ENCODE measurements at places on chromosomes 5 and 9. TPM values are rescaled to one million over a fixed set of nuclear protein-coding genes. Genes with fewer than 3 reads are reported as not detected.

The PAXX gene
- 113 TPM for total RNA-seq

The PCDHGA4 gene
- not detected for total RNA-seq

The TRIM41 gene
- 18.7 TPM for total RNA-seq

The IFNA17 gene
- total RNA-seq = not detected

The ANGPTL2 gene
- total RNA-seq = 0.75 TPM

The PCDHGA9 gene
- total RNA-seq = 1.9 TPM

The PCDHGB4 gene
- total RNA-seq = 0.73 TPM

The CDKN2A gene
- 293 TPM for total RNA-seq

- H3K27me3 ChIP-seq = no peaks in the 10 kb centered on the region
- DNase-seq = peak; percentile 7
- no peak overlapping the region for H3K4me3 ChIP-seq
These were observed 144.0 kb upstream of the MRPS30 start for GRCh38 chr5:44664711-44665100.

DNA sequence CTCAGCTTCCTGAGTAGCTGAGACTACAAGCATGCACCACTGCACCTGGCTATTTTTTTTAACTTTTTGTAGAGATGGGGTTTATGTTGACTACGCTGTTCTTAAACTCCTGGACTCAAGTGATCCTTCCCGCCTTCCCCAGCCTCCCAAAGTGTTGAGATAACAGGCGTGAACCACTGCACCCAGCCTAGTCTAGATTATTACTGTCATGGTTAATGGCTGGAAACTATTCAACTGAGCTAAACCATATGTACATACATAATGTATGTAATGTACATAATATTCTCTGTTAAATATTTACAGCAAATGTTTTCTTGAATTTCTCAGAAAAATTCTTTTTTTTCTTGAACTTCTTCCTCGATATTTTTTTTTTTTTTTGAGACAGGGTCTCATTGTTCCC, 21.3 kb downstream of the PPP2CA start:
- H3K4me3 ChIP-seq = no peak overlapping the region
- H3K27ac ChIP-seq = no peak overlapping the region
- H3K27me3 ChIP-seq = no peaks in the 10 kb centered on the region
- H3K36me3 ChIP-seq = peaks cover 44% of the 10 kb centered on the region
- H3K4me1 ChIP-seq = no peaks in the 10 kb centered on the region

- peaks cover 57% of the 10 kb centered on the region for H3K36me3 ChIP-seq
- DNase-seq = no peak
- no peaks in the 10 kb centered on the region for H3K27me3 ChIP-seq
- no peak overlapping the region for H3K27ac ChIP-seq
These were observed 8.3 kb downstream of the ITGA2 start for GRCh38 chr5:52997424-52997823.

GRCh38 chr9:120474591-120475243, 105.2 kb downstream of the CDK5RAP2 start:
- H3K4me1 ChIP-seq = no peaks in the 10 kb centered on the region
- H3K27me3 ChIP-seq = no peaks in the 10 kb centered on the region
- H3K4me3 ChIP-seq = no peak overlapping the region
- H3K27ac ChIP-seq = no peak overlapping the region
- no peak for DNase-seq

- H3K27me3 ChIP-seq = no peaks in the 10 kb centered on the region
- no peaks in the 10 kb centered on the region for H3K36me3 ChIP-seq
- DNase-seq = no peak
These were observed 115.6 kb downstream of the TTC39B start for GRCh38 chr9:15191378-15191777.

- H3K27ac ChIP-seq = no peak overlapping the region
- H3K4me1 ChIP-seq = no peaks in the 10 kb centered on the region
- H3K27me3 ChIP-seq = no peaks in the 10 kb centered on the region
- DNase-seq = no peak
These were observed 83.8 kb downstream of the SEMA4D start for GRCh38 chr9:89413963-89414638.

DNA sequence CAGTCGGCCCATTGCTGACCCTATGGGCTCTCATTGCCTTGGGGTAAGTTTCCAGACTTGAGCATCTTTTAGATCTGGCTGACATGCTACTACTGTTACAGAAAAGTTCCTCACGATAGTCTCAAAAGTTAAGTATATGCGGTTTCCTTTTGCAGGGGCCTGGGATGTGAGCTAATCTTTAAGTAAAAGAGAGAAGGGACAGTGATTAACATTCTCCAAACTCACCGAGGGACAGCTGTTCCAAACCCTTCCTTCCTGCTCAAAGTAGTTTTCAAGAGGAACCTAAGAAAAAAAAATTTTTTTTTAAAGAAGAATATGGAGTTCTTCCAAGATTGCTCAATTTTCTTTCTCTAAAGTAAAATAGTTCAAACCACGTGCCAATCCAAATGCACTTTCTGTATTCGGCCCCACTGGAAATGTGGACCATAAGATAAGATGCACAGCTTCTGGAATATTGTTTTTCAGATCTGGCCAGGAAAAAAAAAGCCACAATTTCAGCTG, 168.0 kb upstream of the SPRY4 start:
- H3K4me3 ChIP-seq = no peak overlapping the region
- no peaks in the 10 kb centered on the region for H3K36me3 ChIP-seq
- DNase-seq = no peak
- no peaks in the 10 kb centered on the region for H3K27me3 ChIP-seq
- H3K4me1 ChIP-seq = no peaks in the 10 kb centered on the region
- H3K27ac ChIP-seq = no peak overlapping the region

DNA sequence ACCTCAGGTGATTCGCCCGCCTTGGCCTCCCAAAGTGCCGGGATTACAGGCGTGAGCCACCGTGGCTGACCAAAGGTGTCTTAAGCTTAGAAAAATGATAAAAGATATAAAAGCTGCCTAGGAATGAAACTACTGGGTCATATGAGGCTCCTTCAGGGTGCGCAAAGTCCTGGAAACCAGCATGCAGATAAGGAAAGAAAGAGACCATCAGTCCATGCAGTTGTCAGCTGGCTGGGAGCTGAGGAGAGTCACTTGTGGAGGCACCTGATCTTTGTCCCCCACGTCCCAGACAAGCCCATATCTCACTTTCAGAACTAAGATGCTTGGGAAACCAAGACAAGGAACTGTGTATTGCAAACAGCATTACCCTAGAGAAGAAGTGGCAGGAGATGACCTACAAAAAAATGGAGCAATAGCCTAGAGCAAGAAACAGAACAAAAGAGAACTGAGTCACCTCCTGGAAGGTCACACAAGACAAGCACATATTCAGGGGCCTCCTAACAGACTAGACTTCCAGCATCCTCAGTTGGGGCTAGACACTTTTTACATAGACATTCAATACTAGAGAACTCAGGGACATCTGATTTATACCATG, 2.8 kb upstream of the CCDC125 start:
- peaks cover 8% of the 10 kb centered on the region for H3K4me1 ChIP-seq

- H3K36me3 ChIP-seq = no peaks in the 10 kb centered on the region
- no peak for DNase-seq
- H3K4me3 ChIP-seq = no peak overlapping the region
These were observed 869.2 kb upstream of the DMAC1 start for GRCh38 chr9:8668751-8669150.

- H3K27me3 ChIP-seq = no peaks in the 10 kb centered on the region
- no peak overlapping the region for H3K4me3 ChIP-seq
- H3K27ac ChIP-seq = no peak overlapping the region
- no peak for DNase-seq
- H3K36me3 ChIP-seq = no peaks in the 10 kb centered on the region
These were observed 16.5 kb downstream of the MRPL36 start for GRCh38 chr5:1783216-1783554.

- no peak overlapping the region for H3K27ac ChIP-seq
- no peaks in the 10 kb centered on the region for H3K4me1 ChIP-seq
- H3K27me3 ChIP-seq = no peaks in the 10 kb centered on the region
- no peak overlapping the region for H3K4me3 ChIP-seq
These were observed 38.0 kb downstream of the RIGI start for GRCh38 chr9:32487981-32488380.

DNA sequence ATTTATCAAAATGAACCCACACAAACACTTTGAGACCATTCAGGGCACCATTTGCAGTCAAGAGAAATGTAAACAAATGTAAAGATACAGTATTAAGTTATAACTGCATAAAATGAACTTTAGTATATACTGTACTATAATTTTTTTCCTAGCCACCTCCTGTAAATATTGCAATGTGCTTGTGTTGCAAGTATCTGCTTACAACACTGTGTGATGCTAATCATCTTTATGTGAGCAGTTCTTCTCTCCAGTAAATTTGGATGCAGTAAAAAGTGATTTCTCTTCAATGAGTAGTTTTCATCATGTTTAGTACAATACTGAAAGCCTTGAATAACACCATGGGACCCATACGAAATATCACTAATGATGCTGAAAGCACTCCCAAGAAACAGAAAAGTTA, 9.4 kb downstream of the G3BP1 start:
- DNase-seq = no peak
- no peak overlapping the region for H3K27ac ChIP-seq
- H3K27me3 ChIP-seq = no peaks in the 10 kb centered on the region

Measured in PC-3 (cell line).